RWPE1 (cell line): ENCODE measurements at places on chromosomes 12 and 14.

DNA sequence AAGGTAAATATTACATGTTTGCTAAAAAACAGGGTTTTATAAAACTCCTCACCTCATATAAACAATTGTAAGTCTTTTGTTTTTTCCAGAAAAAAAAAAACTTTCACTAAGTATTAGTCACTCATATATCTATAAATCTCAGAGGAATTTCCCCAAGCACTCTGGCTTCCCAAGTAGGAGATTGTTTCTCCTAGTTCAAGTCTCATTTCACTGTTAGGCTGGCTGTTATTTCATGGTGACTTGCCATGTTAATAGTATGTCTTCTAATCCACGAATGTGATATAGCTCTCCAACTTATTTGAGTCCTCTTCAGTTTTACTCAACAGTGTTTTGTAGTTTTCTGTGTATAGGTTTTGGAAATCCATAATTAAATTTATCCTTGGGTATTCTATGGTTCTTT, 61.6 kb downstream of the CAPZA3 start:
- no peak for DNase-seq

DNA sequence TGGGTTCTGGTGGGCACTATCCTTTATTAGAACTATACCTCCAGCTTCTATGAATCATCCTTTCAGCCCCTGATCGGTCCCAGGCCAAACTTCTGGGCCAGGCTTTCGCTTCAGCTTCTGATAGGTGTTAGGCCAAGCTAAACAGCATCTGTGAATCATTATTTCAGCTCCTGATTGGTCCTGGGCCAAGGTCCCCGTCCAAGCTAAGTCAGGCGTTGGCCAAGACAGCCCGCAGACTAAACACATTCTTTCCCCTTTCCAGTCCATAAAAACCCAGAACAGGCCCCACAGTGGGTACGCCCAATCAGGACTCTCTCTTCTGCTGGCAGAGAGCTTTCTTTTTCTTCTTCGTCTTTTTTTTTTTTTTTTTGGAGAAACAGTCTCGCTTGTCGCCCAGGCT, 1808.9 kb upstream of the SEL1L start:
- DNase-seq = no peak

DNA sequence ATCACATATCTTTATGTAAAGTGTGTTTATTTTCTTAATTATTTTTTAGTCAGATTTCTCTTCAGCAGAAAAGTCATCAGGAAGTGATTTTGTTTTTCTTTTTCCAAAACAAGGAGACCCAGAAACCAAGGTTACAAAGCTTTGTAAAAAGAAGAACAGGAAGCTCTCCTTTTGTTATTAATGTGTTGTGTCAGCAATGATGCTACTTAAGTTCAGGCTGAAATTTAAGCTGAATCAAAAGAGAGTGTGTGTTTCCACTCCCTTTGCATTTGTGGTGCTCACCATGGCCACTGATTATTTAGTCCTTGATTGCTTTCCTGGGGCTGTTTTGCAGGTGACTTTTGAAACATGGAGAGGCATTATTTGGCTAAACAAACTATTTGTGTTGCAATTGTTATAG, 155.3 kb upstream of the ATP2B1 start:
- DNase-seq = no peak

GRCh38 chr12:110780448-110780847, 37.8 kb upstream of the PPP1CC start:
- no peak for DNase-seq

- no peak for DNase-seq
These were observed 276.2 kb upstream of the RTL1 start for GRCh38 chr14:101179691-101180211.

DNA sequence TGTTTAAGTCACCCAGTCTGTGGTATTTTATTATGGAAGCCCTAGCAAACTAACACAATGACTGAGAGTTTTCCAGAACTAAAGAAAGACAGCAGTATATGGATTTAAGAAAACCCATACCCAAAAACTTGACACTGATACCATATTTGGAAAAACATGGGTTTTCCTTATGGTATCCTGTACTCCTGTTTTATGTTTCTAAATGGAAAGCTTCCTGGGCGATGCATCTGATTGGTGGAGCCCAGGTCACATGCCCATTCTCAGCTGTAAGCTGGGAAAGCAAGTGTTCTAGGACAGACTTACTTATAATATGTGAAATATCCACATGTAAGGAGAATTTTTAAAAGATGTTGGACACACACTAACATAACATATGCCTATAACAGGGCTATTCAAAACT, 4.5 kb upstream of the RNASE4 start:
- DNase-seq = peak; percentile 74

GRCh38 chr14:80212023-80212397, 706 bp upstream of the DIO2 start:
- DNase-seq = peak; percentile 5

DNA sequence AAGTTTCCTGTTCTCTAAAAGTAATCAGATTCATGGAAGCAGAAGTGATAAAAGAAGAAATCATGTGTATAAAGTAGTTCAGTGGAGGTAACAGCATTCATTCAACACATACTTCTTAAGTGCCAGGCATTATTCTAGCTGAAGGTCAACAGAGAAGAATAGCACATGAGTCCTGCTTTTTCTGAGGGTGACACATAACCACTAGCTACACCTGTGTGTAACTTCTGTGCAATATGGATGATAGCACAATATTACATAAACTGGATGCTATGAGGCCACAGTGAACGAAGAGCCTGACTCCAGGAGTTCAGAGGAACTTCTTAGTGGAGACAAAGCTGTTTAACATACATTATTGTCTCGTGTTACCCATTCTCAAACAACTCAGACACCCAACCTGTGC, 114.3 kb upstream of the PCED1B start:
- DNase-seq = no peak

DNA sequence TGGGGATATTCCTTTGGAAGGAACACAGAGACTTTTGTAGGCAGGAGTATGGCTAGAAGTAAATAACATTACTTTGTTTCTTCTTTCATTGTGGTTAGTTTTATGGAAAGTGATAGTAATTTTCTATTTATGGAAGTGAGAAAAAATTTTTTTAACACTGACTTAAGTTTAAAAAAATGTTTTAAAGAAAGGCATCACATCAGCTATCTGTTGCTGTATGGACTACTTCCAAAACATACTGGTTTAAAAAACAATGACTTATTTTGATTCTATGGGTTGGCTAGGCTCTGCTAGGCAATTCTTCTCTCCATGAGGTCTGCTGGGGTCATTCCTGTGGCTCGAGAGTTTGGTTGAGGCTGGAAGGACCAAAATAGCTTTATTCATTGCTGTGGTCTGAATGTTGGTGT, 31.7 kb upstream of the SLC38A2 start:
- no peak for DNase-seq

DNA sequence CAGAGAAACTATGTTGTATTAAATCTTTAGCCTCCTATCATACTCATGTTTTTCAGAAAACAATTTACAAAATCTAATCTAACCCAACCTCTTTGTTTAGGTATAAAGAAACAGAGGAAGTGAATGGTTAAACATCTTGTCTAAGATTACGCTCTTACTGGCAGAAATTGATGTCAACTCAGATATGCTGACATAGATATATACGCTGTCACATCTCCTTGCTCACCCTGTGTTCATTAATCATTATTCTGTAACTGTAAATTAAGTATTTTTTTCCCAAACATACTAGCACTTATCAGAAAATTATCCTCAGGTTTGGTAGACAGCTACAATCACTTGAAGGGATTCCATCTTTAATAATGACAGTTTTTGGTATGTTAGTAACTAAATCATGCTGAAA, 1127.6 kb upstream of the SEL1L start:
- no peak for DNase-seq

DNA sequence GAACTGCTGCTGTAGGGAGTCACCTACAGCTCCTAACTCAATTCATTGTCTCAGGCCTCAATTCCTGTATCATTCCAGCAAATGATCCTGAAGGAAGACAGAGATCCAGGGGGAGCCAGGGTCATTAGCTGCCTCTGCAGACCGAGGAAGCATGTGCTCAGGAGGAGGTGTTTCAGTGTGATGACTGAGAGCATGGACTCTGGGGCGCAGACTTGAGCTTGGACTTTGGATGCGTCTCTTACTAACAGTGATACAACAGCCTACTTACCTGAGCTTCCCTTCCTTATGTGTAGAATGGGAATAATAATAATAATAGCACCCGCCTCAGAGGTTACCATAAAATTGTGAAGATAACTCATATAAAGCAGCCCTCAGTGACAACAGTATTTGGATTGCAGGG, 92.0 kb upstream of the USP44 start:
- DNase-seq = no peak

DNA sequence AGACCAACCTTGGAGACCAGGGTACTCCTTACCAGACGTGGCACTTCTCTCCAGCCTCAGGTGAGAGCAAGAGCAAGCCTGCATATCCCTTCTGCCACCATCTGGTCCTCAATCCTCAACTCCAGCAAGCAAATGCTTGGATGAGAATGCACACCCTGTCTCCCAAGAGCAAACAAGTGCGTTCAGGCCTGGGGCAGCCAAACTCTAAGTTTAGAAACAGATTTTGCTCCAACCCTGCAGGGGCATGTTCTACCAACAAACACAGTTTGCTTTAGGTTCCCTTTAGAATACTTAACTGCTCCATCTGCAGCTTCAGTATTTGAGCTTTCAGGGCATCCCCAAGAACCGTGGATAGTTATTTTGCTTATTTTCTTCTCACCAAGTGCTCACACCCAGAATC, 55.9 kb upstream of the FICD start:
- no peak for DNase-seq

DNA sequence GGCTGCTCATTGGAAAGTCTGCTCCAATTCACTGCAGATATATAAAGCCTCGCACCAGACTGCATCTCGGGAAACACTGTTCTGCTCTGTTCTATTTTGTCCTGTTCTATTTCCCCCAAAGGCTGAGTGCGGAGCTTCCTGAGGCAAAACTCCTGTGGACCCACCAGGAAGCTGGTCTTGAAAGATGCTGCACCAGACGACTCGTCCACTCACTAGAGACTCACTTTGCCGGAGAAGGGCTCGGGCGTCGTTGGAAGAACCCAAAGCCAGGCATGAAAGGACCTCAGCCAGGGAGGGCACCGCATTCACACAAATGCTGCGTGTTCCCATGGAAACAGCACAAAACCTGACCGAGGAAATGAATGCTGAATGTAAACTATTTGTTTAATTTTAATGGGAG, 331.2 kb upstream of the SFSWAP start:
- no peak for DNase-seq

DNA sequence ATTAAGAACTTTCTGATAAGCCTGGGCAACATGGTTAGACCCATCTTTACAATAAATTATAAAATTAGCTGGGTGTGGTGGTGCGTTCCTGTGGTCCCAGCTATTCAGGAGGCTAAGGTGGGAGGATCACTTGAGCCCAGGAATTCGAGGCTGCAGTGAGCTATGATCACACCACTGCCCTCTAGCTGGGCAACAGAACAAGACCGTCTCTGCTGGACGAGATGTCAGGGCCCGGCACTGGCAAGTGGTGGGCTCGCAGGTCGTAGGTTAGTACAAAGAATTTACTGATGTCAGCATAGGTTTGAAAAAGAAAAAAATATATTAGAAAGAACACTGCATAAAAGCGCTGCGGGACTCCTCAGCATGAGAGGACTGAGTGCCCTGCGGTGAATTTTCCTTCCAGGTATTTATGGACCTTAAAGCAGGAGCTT, 15.7 kb upstream of the VSIG10 start:
- DNase-seq = no peak

- DNase-seq = no peak
These were observed 330.9 kb downstream of the TMEM121 start for GRCh38 chr14:105857220-105857825.

- DNase-seq = peak; percentile 23
These were observed 10.4 kb downstream of the GTSF1 start for GRCh38 chr12:54463034-54463433.

DNA sequence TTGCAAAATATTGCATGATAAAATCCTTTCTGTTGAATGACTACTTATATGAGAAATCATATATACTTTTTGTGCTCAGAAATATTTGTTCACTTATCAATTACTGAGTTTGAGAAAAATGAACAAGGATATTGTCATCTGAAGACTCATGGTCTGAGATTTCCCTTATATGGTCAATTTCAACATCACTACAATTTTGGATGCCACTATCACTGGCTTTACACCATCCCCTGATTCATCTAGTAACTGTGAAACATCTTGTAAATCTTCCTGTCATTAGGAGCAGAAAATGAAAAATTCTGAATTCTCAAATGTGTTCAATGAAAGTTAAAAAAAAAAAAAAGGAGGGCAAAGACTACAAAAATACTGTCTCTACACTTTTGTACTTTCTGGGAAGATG, 21.8 kb upstream of the GXYLT1 start:
- DNase-seq = no peak

DNA sequence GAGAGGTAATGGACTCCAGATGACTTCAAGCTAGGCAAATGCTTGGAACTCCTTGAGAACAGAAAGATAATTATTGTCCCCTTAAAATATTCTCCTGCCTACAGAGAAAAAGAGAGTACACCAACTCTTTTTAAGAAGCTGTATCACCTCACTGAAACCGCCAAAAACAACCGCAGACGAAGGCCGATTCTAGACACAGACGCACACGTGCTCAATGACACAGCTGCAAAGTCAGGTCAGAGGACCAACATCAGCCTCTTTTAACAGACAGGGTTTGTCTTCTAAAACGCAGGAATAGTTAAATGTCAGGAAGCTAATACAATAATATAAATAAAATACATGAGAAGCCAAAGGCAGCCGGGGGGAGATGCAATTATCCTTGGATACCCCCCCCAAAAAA, 19.0 kb downstream of the SLC15A4 start:
- DNase-seq = no peak

GRCh38 chr14:102362084-102362483, 606 bp downstream of the CINP start:
- peak; percentile 52 for DNase-seq

DNA sequence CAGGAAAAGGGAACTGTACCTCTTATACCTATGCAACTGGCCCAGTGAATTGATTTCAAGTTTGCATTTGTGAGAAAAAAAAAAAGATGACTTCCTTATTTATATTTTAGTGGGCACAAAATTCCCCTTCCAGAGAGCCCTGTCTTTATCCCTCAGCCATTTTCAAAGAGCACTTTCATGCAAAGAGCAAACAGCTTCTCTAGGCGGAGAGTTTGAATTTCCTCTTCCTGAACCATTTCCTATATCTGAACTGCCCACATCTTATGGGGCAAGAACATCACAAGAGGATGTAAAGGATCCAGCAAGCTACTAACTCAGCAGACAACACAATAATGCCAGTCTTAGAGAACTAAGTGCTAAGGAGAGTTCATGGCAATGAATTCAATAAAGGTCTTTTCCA, 22.3 kb upstream of the PLXNC1 start:
- DNase-seq = no peak

DNA sequence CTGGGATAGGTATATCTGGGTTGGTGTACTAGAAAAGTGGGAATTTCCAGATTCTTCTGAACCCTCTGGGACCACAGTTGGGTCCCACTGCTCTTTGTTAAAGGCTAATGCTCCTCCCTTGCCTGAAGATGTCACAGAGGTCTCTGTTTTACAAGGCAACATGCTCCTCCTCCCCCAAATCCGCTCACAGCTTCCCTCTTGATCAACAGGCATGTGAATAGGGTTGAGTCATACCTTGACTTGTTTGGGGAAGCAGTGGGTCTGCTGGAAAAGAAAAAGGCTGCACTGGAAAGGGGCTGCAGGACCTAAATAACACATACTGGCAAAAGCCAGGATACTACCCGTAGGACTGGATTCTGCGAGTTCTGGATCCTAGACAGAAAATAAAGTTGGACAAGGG, 165.4 kb upstream of the TMEM260 start:
- DNase-seq = no peak
